Renal cortical epithelial cell (primary cell): ENCODE measurements at places on chromosomes 2 and 18.

GRCh38 chr18:28514699-28515098 is 337.8 kb upstream of the CDH2 start:
- no peak for DNase-seq

DNA sequence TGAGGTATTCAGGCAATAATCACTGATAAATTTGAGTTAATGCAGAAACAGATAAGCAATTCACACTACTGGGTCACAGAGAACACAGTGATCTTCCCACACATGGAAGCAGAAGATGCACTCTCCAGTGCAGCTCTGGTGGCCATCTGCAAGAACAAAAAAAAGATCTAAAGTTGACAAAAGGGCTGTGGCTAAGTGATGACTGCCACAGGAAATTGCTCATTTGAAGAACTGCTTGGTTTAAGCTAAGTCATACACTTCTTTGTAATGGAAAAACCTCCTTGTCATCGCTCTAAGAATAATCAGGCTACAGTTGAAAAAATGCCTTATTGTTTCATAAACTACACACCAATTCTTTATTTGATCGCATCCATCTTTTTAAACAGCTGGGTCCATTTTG is 115.1 kb downstream of the DTNB start:
- peak; percentile 25 for DNase-seq

GRCh38 chr2:196989496-196989895 is 63.0 kb upstream of the PGAP1 start:
- no peak for DNase-seq

DNA sequence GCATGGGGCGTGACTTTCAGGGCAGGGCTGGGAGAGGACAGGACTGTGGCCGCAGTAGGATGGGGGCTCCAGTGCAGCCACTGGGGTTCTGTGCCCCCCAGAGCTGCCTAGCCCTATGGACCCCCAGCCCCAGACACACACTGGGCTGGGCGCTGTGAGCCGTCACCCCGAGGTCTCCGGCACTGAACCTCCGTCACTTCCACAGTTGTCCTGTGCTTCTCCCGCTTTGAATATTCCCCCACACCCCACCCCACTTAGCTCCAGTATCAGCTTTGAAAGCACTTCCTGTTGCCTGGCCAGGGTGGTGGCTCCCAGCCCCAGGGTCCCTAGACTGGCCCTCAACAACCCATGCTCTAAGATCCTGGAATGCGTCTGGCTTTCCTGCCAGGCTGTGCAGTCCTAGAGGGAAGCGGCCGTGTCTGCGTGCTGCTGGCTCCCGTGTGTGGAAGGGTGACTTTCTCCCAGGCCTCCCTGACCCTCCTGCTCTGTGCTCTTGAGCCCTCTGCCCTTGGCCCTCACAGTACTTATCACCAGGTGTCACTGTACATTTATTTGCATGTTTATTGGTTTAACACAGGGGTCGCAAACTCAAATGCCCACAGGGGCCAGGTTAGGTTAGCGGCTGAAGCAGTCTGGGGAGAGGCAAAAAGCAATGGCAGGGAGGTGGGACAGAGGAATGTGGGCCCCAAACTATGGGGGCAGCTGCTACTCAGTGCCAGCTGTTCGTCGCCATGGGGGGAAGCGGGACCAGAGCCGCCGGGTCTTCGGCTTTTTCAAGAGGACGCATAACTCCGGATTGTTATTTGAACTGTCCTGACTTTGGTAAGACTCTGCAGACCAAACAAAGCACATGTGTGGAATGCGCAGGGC is 9.9 kb downstream of the OBSL1 start:
- DNase-seq, result no peak

DNA sequence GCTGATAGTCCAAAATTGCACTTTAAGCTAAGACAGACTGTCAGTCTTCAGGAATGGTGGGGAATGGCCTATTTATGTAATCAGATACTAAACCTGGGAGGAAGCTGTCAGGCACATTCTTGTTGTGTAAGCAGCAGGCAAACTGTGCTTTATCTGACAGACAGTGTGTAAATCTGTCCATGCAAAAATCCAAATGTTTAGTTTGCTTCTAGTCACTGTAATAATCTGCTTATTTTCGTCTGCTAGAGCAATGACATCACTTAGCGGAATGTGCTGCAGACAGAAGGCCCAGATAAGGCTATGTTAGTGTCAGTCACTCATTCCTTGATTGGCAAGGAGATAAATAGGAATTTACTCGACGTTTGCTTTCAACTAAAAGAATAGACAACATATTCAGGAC is 263.5 kb downstream of the ZNF407 start:
- DNase-seq, result no peak

DNA sequence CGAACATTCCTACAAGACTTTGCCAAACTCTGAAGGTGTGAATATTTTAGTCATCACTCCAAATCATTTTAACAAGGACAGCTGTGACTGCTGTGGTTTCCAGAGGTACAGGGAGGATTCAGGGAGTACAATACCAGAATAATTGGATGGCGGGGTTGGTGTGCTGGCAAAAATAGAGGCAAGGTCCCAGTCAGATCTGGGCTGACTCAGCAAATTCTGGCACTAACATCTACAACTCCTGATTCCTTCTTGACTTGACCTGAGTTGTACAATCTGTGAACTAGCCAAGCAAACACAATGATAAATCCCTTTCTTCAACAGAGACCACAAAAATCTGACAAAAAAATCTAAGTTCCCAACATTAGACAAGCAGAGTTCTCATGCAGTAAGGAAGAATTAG is 40.4 kb downstream of the RMP24 start:
- peak; percentile 38 for DNase-seq
